KG1 (cell line): ENCODE measurements at places on chromosomes 7 and 10.
A peak's percentile ranks its signal among the peaks of the same experiment; 100 is the strongest.

- DNase-seq: peak; percentile 60
These were observed 28.6 kb downstream of the MTURN start for GRCh38 chr7:30163231-30163894.

DNA sequence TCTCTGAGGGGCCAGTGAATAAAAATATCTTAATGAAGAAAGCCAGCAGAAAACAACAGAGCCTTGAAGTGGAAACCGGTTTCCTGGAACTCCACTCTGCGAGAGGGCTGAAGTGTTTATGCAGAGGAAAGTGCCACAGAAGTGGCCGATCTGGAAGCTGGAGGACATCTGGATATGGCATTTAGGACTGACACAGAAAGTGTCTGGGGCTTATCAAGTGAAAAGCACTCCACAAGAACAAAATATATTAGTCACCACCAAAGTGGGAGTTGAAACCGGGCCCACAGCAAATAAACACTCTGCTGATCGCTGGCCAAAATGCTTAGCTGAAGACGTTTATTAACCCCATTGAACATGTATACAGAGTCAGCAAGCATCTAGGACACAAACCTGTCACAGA lies 7.8 kb downstream of the NOD1 start:
- no peak for DNase-seq

DNA sequence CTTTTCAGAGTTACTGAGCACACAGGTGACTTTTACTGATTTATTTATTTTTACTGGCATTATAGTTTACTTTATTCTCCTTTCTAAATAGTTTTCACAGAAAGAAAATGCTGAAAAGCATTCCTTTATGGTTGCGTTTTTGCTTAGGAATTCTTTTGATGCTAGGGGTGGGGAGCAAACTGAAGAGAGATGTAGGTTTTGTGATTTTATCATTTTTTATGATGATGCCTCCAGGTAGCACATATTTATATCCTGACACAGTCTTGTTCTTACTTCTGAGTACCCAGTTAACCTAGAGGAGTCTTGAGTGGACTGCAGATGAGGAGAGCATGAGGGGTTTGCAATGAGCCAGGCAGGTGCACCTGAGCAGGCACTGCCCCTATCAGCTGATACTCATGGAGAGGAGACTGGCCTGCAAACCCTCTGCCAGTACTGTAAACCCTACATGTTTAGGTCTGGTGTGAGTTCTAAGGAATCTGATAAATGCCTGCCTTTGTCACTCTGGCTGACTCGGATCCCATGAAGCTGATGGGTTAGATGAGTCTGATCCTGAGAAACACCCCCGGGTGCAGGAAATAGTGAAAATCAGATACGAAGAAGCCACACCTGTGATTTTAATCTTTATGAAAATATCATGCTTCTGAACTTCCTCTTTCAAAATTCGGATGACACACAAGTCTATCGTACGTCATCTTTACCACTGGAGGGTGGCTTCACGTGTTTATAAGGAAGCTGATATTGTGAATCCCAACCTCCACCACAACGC lies 302.9 kb downstream of the WDR37 start:
- no peak for DNase-seq

- DNase-seq: no peak
These were observed 121.2 kb downstream of the EMX2 start for GRCh38 chr10:117663750-117664149.

GRCh38 chr7:36303202-36304098 lies 86.2 kb upstream of the ANLN start:
- no peak for DNase-seq

GRCh38 chr7:2971914-2972834 lies 71.5 kb downstream of the CARD11 start:
- peak; percentile 52 for DNase-seq
